CD4-positive, alpha-beta T cell treated with Interleukin-15 for 1 hour (primary cell): ENCODE measurements at places on chromosomes 11 and 22.

DNA sequence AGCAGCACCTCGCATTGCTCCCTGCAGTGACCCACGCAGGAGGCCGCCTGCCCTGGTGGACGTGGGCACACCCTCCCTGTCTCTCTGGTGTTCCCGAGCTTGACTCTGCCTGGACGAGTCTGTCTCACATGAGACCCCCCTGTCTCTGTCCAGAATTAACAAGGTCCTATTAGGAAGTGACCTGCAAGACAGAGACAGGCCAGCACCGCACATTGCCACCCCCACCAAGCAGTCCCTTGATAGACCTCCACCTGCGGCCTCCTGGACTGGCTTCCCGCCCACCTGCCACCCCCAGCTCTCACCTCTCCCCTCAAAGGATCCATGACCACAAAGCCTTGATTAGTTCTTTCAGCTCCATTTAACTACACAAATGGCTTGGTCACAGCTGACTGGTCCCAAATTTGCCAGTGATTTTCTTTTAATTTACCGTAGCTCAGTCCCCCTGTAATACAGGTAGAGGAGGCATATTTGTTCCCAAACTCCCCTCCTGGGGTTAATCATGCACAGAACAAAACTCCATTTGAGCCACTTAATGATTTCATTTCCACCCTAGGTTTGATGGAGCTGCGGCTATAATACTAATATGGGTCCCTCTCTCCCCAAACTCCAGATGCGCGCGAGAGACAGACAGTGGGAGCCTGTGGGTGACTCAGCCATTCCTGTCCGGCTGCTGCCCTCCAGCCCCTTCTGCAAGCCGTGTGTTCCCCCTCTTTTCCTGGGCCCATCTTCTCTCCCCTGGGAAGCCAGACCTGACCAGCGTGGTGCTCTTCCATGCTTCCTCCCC, 11.2 kb downstream of the SPATA19 start:
- DNase-seq: no peak

GRCh38 chr22:24386937-24387471, 40.4 kb upstream of the ADORA2A start:
- no peak for DNase-seq

- DNase-seq: no peak
Measured at GRCh38 chr11:109845437-109845836, 247.8 kb upstream of the ZC3H12C start.

DNA sequence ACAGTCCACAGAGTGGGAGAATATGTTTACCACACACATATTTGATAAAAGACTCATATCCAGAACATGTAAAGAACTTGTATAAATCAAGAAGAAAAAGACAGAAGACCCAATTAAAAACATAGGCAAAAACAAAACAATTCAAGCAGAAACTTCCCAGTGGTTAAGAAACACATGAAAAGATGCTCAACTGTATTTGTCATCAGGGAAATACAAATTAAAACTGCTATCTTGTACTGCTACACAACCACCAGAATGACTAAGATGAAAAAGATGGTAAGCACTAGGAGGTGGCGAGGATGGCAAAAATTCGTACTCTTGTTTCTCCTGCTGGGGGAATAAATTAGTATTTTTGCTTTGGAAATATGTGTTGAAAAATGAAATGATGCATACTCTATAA, 192.3 kb upstream of the C11orf87 start:
- no peak for DNase-seq

DNA sequence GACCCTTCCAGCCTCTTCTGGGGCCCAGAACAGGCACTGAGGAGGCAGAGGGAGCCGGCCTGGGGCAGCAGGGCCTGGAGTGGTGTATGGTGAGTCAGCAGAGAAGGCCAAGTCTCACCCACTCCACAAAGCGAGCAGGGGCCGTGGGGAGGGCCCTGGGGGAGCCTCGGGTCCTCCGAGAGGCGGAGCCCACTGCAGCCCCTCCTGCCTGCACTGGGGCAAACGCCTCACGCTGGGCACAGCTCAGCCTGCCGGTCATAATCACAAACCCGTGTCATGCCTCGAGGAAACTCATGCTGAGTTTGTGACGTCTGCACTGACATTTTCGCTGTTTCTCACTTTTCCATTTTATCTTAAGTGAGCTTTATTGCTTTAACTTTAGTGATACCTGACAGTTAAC, 38.4 kb downstream of the TOLLIP start:
- no peak for DNase-seq

GRCh38 chr11:57762235-57762861, 746 bp downstream of the CTNND1 start:
- DNase-seq: no peak

GRCh38 chr11:9330387-9331384, 16.3 kb upstream of the TMEM41B start:
- no peak for DNase-seq

GRCh38 chr11:58596621-58597020, 17.8 kb downstream of the ZFP91 start:
- no peak for DNase-seq
